ENCODE measurements at places on chromosomes 4 and X. TPM values are rescaled to one million over a fixed set of nuclear protein-coding genes. Genes with fewer than 3 reads are reported as not detected.

Gene PLAC1
- total RNA-seq = 0.31 TPM

Gene DCAF8L2
- not detected for total RNA-seq

Gene KLHL13
- 0.39 TPM for total RNA-seq

Gene AGA
- 22.5 TPM for total RNA-seq

Gene TAF7L
- not detected for total RNA-seq

Gene UBE2D3
- total RNA-seq = 415 TPM

DNA sequence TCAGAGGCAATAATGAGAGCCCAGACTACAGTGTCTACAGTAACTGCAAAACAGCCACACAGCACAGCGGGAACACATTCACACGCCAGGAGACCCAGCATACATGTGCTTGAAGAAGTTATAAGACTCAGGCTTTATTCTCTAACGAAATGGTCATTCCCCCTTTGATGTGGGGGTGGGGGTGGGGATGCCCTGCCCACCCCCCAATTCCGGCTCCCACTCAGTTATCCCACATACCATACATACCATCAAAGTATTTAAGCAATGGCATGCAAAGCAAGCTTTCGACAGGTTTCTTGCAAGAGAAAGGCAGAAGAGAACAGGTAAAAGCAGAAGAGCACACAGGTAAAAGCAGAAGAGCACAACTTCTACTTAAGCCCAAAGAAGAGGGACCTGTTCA, 3.6 kb downstream of the MECP2 start:
- no peak for DNase-seq

- DNase-seq = no peak
Observed at GRCh38 chr4:38952017-38952416, 80.2 kb downstream of the TMEM156 start.

DNA sequence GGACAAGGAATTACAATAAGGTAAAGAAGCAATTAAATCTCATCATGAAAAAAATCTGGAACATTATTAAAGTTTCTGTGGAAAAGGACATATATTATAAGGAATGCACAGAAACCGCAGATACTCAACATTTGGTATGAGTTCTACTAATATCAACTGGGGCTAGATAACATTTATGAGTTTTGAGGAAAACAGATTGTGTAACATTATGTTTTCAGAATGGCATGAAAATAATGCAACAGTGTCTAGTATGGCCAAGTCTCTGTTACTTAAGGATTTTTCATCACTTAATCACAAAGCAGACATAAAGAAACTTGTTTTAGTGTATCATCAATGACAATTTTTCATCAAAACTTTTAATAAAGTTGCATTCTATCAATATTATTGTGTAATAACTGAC, 785.0 kb downstream of the GLUD2 start:
- no peak for DNase-seq

DNA sequence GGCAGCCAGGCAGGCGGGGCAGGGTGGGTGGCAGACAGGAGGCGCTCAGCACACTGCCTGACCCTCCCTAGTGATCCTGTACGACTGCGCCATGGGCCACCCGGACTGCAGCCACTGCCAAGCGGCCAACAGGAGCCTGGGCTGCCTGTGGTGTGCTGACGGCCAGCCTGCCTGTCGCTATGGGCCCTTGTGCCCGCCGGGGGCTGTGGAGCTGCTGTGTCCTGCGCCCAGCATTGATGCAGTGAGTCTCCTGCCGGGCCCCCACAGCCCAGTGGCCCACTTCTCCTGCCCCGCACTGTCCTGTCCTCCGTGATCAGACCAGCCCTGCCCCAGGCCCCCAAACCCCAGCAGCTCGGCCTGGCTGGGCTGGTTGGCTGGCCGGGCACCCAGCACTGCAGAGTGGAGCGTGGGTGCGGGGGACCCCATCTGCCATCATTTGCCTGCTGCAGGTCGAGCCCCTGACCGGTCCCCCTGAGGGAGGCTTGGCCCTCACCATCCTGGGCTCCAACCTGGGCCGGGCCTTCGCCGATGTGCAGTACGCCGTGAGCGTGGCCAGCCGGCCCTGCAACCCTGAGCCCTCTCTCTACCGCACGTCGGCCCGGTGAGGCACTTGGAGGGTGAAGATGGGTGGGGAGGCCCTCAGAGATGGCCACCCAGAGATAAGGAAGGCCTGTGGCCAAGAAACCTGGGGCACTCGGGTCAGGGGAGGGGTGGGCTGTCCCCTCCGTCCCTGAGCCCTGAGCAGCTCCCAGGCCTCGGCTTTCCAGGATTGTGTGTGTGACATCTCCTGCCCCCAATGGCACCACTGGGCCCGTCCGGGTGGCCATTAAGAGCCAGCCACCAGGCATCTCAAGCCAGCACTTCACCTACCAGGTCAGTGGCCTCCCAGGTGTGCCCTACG, 7.6 kb downstream of the PLXNB3 start:
- no peak for DNase-seq

GRCh38 chrX:2767631-2768455, 16.0 kb downstream of the XG start:
- DNase-seq = no peak

DNA sequence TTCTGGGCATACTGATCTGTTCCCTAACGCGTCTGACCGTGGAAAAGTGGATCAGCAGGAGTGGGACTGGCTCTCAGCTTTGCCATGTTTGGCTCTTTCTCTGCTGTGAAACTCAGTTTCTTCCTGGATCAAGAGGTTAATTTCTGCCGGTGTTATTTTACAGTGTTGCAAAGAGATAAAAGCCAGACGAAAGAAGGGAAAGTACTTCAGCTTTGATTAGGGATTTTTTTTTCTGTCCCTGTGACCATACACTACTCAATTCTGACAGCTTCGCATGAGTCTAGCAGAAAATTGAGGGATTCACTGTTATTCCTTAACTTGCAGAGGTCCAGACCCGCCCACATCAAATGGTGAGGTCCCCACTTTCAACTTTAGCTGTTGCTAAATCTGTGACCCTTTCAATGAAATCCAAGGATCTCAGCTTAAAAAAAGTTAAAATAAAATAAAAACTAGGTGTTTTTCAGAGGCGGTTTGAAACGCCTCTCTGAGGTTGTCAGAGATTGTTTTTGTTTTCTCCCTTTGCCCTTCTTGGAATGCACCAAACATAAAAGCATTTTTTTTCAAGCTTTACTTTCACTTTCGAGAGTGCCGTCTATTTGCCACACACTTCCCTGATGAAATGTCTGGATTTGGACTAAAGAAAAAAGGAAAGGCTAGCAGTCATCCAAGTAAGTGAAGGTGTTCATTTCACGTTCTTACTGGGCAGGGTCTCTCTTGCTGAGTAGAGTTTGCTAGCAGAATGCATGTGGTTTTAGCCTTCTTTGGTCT, at the start of gene TLR3:
TSS of gene TLR3 (plus strand) at position 576 of the 768 bp plus-strand sequence. CDS start 7,464 bp downstream, outside the sequence.
- no peak for DNase-seq

DNA sequence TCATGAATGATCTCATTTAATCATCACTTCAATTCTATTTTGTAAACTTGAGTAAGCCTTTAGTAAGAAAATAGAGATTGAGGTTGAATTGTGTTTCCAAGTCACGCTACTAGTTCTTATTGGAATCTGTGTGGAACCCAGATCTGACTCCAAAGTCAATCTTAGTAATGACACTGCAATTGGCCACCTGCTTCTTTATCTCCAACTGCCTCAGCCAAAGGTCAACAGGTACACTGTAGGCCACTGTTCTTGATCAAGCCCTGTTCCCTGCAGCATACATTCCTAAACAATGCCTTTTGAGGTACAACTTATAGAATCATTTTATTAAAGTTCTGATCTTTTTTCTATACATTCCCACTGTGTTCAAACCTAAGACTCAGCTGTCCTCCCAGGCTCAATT, 45.5 kb upstream of the CXCL13 start:
- no peak for DNase-seq

All from activated CD4-positive, alpha-beta memory T cell treated with anti-CD3 and anti-CD28 coated beads for 36 hours (primary cell).